ENCODE measurements at places on chromosomes 2 and 18. TPM values are rescaled to one million over a fixed set of nuclear protein-coding genes. Genes with fewer than 3 reads are reported as not detected.

Gene LDLRAD4
- total RNA-seq: 51.0 TPM

Gene SP5
- 1.8 TPM for total RNA-seq

- no peak for DNase-seq
These were observed 381.6 kb downstream of the NYAP2 start for GRCh38 chr2:225781145-225781544.

DNA sequence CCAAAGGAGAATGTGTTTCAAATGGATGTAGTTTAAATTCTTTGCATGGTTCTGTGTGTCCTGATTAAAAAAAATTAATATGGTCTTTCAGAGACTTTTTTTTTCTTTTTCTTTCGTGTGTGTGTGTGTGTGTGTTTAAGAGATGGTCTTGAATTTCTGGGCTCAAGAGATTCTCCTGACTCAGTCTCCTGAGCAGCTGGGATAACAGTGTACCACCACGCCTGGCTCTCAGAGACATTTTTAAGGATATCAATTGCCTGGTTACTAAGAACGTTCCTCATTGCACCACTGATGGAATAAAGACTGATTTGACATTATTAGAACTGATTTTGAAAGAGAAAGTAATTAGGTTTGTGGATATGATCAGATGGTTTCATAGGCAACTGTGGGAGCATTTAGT, 163.8 kb upstream of the SMAD7 start:
- DNase-seq: no peak

GRCh38 chr2:84636080-84636971, 120.0 kb downstream of the DNAH6 start:
- DNase-seq: no peak

- peak; percentile 24 for DNase-seq
These were observed 513.8 kb downstream of the RNF144A start for GRCh38 chr2:7430869-7431641.

DNA sequence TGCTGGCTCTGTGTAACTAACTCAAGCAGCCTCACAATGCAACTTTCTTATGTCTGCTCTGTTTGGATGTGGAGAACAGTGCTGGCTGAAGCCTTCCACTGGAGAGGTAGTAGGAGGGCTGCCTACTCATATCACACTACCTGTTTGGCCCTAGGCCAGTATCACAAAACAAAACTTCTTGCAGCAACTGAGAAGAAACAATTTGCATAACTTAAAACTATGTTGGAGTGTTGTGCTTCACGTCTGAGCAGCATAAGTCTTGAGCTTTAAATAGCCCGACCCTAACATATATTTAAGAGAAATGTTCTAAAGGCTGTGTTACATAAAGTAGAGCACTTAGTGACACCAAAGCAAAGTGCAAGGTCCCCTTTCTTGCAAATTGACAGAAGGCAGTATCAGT, 204.9 kb upstream of the ACVR2A start:
- no peak for DNase-seq
